Effector memory CD8-positive, alpha-beta T cell (primary cell): ENCODE measurements at places on chromosomes 1 and 21.

DNA sequence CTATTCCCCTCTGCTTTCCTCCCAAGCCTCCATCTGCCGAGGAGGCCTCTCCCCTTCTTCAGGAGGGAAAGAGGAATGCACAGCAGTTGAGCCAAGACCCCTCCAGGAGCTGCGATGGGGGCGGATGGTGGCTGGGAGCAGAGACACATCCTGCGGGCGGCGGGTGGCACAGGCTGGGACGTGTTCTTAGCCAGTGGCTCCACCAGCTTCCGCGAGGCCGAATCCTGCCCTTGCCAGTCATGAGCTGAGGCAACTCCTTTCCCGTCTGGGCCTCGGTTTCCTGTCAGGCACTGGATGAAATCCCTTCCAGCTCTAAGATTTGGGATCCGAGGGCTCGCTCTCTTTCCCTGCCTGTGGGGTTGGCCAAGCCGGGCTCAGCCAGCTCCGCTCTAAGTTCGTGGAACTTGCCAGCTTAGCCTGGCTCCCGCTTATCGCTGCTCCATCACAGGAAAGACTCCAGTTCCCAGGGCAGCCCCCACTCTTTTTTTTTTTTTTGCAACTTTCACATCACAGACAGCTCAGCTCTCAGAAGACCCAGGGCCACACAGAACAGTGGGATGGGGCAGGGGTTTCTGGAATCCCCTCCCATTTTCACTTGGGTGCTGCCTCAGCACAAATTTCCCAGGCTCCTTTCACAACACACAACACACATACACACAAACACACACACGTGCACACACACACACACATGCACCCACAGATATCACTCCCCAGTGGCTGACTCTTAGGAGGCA, 506 bp downstream of the MYOM3 start:
- no peak overlapping the region for H3K27ac ChIP-seq
- DNase-seq, result no peak
- peaks cover 12% of the 10 kb centered on the region for H3K4me1 ChIP-seq
- no peak overlapping the region for H3K4me3 ChIP-seq
- H3K27me3 ChIP-seq, result peaks cover 72% of the 10 kb centered on the region

DNA sequence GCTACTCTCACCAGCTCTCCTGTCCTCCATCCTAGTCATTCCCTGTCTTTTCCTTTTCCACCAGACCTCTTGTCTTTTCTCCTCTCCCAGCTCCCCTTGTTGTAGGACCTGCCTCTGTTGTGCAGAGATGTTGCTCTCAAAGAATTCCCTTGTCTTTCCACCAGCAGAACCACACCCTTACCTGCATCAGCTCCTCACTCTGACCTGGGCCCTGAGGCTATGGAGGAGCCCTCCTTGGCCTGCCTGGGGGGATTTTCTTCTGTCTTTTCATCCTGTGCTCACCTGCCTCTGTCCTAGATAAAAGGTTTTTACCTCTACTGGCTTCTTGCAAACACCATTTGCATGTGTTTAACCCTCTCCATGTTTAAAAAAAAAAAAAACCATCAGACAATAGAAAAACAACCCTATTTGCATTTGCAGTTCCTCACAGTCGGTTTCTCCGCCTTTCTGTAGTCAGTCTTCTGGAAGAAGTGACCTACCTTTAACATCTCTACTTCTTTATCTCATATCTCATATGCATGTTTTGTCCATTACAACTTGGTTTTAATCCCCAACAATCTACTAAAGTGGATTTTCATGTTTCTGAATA, 12.1 kb downstream of the FCRL5 start:
- no peaks in the 10 kb centered on the region for H3K36me3 ChIP-seq
- H3K27me3 ChIP-seq, result peaks cover 69% of the 10 kb centered on the region
- DNase-seq, result no peak
- no peak overlapping the region for H3K27ac ChIP-seq
- no peak overlapping the region for H3K4me3 ChIP-seq
- no peaks in the 10 kb centered on the region for H3K4me1 ChIP-seq

DNA sequence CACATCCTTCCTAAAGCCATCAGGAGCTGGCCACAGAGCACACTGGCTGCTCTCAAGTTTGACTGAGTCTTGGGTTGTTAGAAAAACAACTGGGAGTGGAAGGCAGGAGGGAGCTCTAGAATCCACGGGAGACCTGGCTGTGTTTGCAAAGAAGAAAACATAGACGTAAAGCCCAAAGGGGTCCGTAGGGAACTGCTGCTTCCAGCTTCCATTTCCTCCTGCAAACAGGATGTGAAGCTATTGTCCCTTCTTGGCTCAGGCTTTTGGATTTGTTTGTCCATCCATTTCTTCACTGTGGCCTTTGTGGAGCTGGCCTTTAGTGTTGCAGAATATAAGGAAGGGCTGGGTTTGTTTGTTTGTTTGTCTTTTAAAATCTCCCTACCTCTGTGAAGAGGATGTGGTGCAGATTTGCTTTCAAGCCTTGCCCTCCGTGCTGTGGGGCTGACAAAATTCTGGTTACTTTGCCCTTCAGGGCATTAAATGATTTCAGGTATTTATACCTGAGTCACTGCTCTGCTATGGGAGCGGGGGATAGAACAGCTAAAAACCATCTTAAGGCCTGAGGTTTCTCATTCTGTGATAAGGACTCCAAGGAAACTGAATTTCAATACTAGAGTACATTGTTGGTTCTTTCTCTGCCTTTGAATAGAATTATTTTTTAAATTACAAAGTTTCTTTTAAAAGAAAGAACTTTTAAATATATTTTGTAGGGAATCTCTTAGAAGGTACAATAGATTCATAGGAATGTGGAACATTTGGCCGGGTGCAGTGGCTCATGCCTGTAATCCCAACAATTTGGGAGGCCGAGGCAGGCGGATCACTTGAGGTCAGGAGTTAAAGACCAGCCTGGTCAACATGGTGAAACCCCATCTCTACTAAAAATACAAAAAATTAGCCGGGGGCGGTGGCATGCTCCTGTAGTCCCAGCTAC, 74.3 kb downstream of the MPZL1 start:
- H3K36me3 ChIP-seq, result no peaks in the 10 kb centered on the region
- H3K27me3 ChIP-seq, result no peaks in the 10 kb centered on the region
- H3K4me3 ChIP-seq, result no peak overlapping the region

DNA sequence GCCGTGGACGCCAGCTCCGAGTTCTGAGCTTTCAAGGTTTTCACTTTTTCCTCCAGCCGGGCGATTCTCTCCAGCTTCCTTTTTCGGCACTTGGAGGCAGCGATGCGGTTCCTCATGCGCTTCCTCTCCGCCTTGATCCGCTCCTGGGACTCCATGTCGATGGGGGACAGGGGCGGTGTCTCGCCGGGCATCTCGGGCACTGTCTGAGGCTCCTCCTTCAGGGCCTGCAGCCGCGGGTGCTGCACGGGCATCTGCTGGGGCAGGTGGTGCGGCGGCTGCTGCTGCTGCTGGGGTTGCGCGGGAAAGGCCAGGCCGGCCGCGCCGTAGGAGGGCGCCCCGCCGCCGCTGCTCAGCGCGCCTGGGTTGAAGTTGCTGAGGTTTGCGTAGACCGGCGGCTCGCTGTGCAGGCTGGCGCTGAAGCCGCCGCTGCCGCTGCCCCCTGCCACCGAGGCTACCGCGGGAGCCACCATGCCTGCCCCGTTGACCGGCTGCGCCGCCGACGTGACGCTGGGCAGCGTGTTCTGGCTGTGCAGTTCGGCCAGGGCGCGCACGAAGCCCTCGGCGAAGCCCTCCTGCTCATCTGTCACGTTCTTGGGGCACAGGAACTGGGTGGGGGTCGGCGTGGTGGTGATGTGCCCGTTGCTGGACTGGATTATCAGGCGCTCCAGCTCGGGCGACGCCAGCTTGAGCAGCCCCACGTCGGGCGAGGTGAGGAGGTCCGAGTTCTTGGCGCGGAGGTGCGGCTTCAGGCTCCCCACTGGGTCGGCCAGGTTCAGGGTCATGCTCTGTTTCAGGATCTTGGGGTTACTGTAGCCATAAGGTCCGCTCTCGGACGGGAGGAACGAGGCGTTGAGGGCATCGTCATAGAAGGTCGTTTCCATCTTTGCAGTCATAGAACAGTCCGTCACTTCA, 1.4 kb downstream of the JUN start:
- H3K36me3 ChIP-seq, result peaks cover 75% of the 10 kb centered on the region
- H3K4me3 ChIP-seq, result peak overlapping the region; percentile 91
- peak; percentile 52 for DNase-seq
- no peaks in the 10 kb centered on the region for H3K27me3 ChIP-seq
- peak overlapping the region; percentile 100 for H3K27ac ChIP-seq
- H3K4me1 ChIP-seq, result peaks cover 26% of the 10 kb centered on the region

GRCh38 chr21:21864321-21864840, 866.2 kb downstream of the NCAM2 start:
- H3K4me3 ChIP-seq, result no peak overlapping the region
- no peaks in the 10 kb centered on the region for H3K36me3 ChIP-seq
- H3K27ac ChIP-seq, result no peak overlapping the region
- no peak for DNase-seq
- no peaks in the 10 kb centered on the region for H3K27me3 ChIP-seq

DNA sequence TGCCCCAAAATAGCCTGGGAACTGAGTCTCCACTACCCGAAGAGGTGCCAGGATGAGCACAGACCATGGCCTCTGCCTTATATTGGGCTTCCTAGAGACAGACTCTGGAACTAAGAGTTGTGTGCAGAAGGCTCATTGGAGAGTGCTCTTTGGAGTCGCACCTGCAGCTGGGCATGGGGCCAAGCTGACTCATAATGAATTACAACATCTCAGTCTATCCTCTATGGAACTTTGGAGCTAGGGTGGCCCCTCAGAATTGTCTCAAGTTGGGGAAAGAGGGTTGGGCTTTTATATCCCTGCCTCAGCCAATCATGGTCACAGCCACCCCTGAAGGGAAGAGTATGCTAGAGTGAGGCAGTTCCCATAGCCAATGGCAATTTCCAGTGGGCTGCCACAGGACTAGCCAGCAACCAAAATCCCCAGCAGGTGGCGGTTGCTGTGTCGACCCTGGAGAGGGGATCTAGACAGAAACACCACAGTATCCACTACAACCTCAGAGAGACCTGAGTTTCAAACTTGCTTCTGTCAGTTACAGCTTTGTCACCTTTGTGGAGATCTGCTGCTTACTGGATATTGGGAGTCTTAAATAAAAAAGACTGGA, 93.8 kb downstream of the DMRTA2 start:
- H3K27me3 ChIP-seq, result peaks cover 30% of the 10 kb centered on the region
- H3K4me1 ChIP-seq, result peaks cover 7% of the 10 kb centered on the region
- no peaks in the 10 kb centered on the region for H3K36me3 ChIP-seq

DNA sequence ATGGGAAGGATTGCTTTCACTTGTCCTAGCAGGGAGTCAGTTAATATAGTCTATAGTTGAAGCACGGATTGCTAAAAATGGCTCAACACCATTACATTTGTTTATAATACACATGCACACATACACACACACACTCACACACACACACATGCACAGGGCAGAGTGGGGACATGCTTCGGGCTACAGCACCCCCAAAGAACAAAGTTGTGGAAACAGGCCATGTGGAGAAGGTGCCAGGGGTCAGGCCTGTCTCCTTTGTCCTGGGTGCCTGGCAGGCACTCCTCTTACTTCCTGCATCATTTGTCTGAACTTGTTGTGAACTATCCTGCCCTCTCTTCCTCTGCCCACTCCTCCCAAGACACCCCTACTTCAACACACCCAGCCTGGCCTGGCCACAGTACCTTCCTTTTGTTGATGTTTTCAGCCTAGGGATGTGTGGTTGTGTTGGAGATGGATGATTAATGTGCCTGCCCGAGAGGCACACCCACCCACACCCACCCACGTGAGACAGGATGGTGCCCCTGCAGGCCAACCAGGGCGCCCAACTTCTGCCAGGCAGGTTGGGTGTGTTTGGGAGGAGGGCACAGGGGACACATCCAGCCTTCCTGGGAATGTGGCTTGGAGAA, 17.5 kb downstream of the RASSF5 start:
- peaks cover 6% of the 10 kb centered on the region for H3K36me3 ChIP-seq
- H3K27ac ChIP-seq, result no peak overlapping the region
- no peak overlapping the region for H3K4me3 ChIP-seq
- no peak for DNase-seq
- H3K4me1 ChIP-seq, result peaks cover 2% of the 10 kb centered on the region

DNA sequence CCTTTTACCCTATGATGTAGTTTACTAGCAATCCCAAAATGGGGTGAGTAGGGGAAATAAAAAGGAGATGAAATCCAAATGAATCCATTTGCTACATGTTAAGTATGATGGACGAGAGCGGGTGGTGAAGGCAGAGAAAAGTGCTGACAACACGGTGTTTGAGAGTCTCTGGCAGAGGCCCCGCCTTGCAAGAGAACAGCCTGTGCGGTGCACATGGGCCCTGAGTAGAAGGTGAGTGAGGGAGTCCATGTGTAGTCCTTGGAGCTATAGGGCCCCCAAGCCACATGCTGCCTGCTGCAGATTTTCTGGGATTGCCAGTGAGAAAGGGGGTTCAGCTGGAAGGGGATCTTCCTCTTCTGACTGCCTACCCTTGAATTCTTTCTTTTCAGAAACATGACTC, 177.1 kb downstream of the TNR start:
- no peak for DNase-seq
- H3K4me1 ChIP-seq, result peaks cover 5% of the 10 kb centered on the region
- no peaks in the 10 kb centered on the region for H3K36me3 ChIP-seq
- H3K27ac ChIP-seq, result no peak overlapping the region

- H3K36me3 ChIP-seq, result no peaks in the 10 kb centered on the region
- H3K4me3 ChIP-seq, result no peak overlapping the region
- peaks cover 39% of the 10 kb centered on the region for H3K27me3 ChIP-seq
- H3K4me1 ChIP-seq, result no peaks in the 10 kb centered on the region
- no peak for DNase-seq
- H3K27ac ChIP-seq, result no peak overlapping the region
Measured at GRCh38 chr1:166703726-166704462, 135.4 kb upstream of the POGK start.

DNA sequence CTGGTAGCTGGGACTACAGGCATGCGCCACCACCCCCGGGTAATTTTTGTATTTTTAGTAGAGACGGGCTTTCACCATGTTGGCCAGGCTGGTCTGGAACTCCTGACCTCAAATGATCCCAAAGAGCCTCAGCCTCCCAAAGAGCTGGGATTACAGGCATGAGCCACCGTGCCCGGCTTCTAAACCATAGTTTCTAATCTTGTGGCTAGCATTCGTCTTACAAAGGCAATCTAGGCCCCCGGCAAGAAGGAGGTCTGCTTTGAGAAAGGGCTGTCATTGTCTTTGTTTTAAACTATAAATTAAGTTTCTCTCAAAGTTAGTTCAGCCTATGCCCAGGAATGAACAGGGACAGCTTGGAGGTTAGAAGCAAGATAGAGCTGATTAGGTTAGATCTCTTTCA, 10.3 kb upstream of the L1TD1 start:
- H3K4me1 ChIP-seq, result no peaks in the 10 kb centered on the region
- no peak for DNase-seq
- no peak overlapping the region for H3K4me3 ChIP-seq
- H3K27ac ChIP-seq, result no peak overlapping the region
